CD4-positive, alpha-beta memory T cell (primary cell): ENCODE measurements at places on chromosomes 16 and 17. TPM values are rescaled to one million over a fixed set of nuclear protein-coding genes. Genes with fewer than 3 reads are reported as not detected.

GRCh38 chr17:83200231-83200699 is 120.9 kb downstream of the METRNL start:
- no peak overlapping the region for H3K4me3 ChIP-seq
- peaks cover 32% of the 10 kb centered on the region for H3K4me1 ChIP-seq
- H3K27ac ChIP-seq, result peak overlapping the region; percentile 42
- no peaks in the 10 kb centered on the region for H3K27me3 ChIP-seq

DNA sequence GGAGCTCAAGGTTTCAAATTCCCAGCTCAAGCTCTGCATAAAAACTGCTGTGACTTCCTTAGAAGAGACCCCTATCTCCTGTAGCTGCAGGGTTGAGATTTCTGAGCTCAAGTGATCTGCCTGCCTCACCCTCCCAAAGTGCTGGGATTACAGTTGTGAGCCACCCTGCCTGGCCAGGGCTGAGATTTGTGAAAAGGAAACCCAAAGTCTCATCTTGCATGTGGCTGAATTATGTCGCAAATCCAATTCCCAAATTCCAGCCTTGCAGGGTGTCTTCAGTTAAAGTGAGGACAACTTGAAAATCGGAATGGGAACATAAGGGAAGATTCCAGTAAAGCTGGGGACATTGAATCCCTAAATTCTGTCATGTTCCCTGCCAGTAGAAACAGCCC is 14.2 kb upstream of the CETP start:
- H3K27ac ChIP-seq, result no peak overlapping the region
- DNase-seq, result no peak
- peaks cover 27% of the 10 kb centered on the region for H3K36me3 ChIP-seq
- no peaks in the 10 kb centered on the region for H3K4me1 ChIP-seq

DNA sequence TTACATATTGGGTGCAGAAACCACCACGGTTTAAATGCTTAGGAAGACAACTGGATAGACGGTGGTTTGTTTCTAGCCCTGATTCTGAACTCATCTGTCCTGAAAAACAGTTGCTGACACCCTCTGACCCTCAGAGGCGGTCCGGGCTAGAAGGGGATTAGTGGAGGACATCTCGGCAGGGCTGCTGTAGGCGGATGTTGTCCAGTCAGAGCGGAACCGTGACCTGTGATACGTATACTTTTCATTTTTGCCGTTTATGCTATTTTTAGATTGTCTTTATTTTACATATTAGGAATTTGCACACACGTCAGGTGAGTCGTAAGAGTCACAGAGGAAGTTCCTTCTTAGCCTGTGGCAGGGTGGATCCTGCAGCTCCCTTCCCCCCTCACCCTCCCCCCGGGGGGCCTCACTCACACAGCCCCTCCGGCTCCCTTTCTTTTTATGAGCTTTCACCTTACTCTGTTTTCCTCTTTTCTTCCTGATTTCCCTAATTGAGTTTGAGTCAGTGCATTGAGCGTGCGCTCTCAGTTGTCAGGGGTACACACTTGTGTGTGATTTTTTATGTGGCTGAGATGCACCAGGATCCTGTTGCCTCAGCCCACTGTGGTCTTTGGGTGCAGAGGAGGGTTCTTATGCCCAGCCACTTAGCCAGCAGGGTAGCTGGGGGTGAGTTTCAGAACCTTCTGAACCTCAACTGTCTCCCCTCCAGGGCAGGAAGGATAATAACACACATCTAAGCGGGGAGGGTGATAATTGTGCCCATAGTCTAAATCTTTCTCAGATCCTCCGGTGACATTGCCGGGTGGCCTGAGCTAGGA is 211.1 kb upstream of the CHMP6 start:
- no peak for DNase-seq
- H3K36me3 ChIP-seq, result no peaks in the 10 kb centered on the region
- H3K4me3 ChIP-seq, result no peak overlapping the region
- H3K27ac ChIP-seq, result peak overlapping the region; percentile 42
- no peaks in the 10 kb centered on the region for H3K27me3 ChIP-seq

Gene MYH2
- polyA plus RNA-seq, result not detected

Gene HOXB9
- polyA plus RNA-seq, result not detected

- no peak overlapping the region for H3K27ac ChIP-seq
- DNase-seq, result no peak
- H3K4me3 ChIP-seq, result no peak overlapping the region
- no peaks in the 10 kb centered on the region for H3K4me1 ChIP-seq
Measured at GRCh38 chr17:10021272-10021984, 116.4 kb upstream of the RCVRN start.

GRCh38 chr16:50967827-50968612 is 183.1 kb downstream of the SALL1 start:
- no peaks in the 10 kb centered on the region for H3K27me3 ChIP-seq
- no peak overlapping the region for H3K4me3 ChIP-seq
- no peaks in the 10 kb centered on the region for H3K4me1 ChIP-seq
- H3K36me3 ChIP-seq, result no peaks in the 10 kb centered on the region
- H3K27ac ChIP-seq, result no peak overlapping the region

Gene IKZF3
- polyA plus RNA-seq, result 3.2 TPM

DNA sequence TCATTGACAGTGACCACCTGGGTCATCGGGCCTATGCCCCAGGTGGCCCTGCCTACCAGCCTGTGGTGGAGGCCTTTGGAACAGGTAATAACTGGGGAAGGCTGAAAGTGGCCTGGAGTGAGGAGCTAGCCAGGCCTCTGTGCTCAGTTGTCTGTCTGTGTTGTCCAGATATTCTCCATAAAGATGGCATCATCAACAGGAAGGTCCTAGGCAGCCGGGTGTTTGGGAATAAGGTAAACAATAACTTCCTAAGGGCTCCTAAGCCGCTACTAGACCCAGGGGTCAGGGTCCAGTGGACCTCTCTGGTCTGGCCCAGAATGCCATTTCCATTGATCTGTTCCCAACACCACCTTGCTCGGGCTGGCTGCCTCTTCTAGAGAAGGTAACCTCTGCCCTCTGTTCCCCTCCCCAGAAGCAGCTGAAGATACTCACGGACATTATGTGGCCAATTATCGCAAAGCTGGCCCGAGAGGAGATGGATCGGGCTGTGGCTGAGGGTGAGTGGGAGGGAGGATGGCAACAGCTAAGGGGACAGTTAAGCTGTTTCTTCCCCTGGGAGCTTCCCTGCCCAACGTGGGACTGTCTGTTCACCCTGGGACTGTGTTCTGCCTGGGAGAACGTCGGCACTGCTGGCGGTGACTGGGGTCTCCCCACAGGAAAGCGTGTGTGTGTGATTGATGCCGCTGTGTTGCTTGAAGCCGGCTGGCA is 1.9 kb upstream of the MLX start:
- peaks cover 38% of the 10 kb centered on the region for H3K36me3 ChIP-seq
- H3K4me1 ChIP-seq, result peaks cover 63% of the 10 kb centered on the region
